ENCODE measurements at places on chromosomes 6 and 20.

DNA sequence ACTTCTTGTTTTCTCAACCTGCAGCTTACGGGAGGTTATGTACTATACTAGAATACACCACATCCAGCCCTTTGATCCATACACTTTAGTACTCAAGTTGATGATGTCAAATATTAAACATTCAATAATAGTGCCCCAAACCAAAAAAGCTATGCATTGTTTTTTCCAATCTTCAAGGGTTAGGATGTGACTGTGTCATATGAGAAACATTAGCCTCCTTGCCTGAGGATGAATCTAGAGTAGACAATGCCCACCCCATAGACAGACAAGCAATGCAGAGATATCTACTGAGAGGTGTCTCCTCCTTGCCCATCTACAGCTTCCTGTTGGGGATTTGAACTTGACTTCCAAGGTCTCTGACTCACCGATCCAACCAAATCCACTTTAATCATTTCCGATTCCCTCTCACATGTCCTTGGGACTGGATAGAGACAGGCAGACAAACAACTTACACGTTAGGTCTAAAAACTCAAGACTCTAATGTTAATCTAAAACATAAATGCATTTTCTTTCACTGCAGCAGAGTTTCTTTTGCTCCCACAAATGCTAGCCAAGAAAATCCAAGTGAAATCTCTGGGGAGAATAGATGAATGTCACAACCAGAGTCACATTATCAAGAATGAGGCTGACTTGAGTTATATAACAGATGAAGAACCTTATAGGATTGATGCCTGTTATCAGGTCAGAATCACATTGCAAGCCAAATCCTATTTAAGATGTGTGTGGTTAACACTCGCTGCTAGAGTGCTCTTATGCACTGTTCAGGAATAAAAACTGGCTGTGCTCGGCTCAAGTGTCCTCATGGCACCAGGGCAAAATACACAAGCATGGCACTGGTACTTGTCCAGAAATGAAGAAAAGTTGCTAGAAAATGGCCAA lies 75.5 kb upstream of the TNFAIP3 start:
- DNase-seq: peak; percentile 24

GRCh38 chr20:63641792-63642523 lies 11.3 kb downstream of the STMN3 start:
- DNase-seq: peak; percentile 80

DNA sequence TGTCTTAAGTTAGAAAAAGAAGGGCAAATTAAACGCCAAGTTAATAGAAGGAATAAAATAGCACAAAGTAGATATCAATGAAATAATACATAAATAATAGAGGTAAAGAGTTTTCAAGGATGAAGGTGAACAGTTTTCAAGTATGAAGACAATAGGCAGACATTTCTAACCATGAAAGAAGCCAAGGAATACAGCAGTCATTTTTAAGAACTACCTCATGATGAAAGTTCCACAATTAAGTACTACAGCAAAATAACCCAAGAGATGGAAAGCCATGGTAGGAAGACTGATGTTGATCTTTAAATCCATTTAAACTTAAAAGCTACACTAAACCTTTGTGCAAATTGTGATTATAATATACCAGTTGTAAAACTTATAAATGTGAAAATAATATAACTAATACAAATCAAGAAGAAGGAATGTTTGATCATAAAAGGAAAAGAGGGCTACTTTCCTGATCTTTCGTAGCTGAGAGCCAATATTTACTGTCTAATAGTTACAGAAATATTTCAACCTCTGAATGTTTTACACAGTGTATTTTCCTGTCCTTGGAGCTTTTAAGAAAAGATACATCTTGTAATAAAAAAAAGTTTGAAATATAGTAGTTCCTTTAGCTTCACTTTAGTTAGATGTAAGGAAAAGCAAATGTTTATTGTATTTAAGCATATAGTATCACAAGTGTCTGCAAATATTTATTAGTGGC lies 143.1 kb downstream of the STXBP5 start:
- DNase-seq: no peak

DNA sequence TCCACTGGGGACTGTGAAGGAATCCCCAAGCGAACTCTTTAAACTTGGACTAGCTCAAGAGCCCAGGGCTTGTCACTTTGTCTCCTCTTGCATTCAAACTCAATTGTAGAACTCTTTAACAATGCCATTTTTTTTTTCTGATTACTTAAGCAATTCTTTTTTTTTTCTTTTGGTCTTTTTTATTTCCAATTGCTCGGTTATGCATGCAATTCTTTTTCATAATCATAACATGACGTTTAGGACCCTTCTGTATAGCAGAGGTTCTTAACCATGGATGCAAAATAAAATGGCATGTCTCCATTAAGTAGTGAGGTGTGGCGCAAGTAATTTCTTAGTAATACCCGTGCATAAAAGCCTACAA lies 466 bp upstream of the BFSP1 start:
- no peak for DNase-seq

DNA sequence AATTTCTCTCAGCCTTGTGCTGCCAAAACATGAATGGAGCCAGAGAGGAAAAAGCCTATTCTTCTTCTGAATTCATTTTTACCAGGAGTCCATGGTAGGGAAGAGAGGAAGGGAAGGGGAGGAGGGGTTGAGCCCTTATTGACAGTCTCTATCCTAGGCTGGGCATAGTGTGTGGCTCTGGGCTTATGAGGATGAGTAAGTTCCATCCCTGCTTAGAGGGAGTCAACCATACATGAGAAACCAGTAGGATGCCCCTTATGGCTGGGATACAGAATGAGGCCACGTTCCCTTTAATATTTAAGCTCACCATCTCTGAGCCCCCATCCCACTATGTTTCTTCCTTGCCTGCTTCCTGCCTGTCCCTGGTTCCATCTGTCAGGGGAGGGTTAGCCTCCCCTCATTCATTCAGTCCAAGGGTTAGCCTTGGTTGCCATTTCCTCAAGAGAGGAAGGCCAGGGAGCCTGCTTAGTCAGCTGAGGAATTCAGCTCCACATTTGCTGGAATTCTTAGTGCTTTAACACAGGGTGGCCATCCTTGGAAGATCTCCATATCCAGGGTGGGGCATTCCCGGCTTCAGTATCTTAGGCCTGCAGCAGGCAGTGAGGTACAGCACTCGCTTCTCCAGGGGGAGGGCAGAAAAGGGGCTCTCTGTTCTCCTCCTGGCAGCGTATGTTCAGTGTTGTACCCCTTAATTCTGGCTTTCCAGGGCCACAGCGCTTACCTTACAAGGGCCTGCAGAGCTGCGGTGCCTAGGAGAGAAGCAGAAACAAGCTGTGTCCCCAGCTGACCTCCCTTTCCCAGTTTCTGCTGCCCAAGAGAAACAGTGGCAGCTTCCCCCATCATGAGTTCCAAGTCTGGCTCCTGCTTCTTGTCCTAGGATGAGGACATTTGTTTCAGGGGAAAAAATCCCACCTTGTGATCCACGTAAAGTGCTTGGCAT lies 12.5 kb downstream of the SIRT5 start:
- DNase-seq: peak; percentile 46

DNA sequence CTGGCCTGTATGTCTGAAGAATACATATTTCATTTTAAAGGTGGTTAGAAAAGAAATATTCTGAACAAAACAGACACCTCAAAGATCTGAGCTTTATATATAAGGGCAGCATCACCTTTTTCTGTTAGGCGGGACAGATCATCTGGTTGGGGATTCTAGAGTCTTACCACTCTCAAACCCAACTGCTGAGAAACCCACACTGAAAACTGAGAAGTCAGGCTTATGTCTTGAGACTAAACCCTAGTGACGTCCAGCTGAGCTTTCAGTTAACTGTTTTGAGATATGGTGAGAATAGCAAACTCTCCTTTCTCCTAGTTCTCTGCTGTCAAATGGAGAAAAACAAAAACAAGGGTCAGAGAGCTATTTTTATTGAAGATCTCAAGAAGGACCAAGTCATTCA lies 63.7 kb upstream of the CCN6 start:
- no peak for DNase-seq

GRCh38 chr6:149694921-149695320 lies 23.0 kb downstream of the LATS1 start:
- DNase-seq: no peak

- no peak for DNase-seq
Observed at GRCh38 chr20:23974966-23975365, 13.6 kb downstream of the GGTLC1 start.

DNA sequence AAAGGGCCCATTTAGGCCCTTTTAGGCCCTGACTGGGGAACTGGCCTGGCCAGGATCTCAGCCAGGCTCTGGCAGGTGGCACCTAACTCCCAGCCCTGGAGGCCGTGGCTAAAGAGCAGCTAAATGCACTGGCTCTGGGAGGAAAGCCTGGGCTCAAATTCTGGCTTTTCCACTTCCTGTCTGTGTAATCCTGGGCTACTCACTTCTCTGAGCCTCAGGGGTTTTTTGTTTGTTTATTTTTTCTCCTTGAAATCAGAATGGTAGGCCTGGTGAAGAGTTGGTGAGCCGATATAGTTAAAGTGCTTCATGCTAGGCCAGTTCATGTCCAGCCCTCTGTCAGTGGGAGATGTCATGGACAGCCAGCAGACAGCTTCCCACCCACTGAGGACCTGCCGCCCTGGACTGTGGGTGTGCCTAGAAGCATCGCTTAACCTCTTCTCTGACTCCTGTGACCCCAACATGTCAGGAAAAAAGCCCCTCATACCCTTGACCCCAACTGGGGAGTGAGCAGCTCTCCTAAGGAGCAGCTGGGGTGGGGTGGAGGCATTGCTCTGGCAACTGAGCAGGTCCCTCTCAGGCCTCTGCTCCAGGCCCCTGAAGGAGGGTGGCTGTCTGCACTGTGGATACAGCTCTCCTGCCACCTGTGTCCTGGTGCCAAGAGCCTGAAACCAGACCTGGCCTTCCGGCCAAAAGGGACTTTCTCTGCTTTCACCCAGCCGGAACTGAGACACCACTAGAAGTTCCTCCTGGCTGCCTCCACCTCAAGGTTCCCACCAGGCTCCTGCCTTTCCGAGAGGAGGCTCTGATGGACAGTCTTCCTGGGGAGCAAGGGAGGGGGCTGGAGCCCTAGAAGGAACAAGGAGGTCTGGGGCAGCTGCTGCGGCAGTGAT lies 57.2 kb upstream of the MYL9 start:
- no peak for DNase-seq

GRCh38 chr6:27839626-27840475 lies 72.3 kb downstream of the OR2B2 start:
- peak; percentile 90 for DNase-seq

DNA sequence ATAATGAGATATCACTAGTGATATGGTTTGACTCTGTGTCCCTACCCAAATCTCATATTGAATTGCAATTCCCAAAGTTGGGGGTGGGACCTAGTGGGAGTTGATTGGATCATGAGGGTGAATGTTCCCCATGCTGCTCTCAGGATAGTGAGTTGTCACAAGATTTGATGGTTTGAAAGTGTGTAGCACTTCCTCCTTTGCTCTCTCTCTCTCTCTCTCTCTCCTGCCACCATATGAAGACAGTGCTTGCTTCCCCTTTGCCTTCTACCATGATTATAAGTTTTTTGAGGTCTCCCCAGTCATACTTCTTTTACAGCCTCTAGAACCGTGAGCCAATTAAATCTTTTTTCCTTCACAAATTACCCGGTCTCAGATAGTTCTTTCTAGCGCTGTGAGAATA lies 1002.0 kb upstream of the ADGRB3 start:
- no peak for DNase-seq

- no peak for DNase-seq
Observed at GRCh38 chr6:110173506-110174132, 5.9 kb downstream of the WASF1 start.

- no peak for DNase-seq
Observed at GRCh38 chr6:75926293-75927168, 145.9 kb downstream of the IMPG1 start.

GRCh38 chr6:10205120-10205519 lies 209.8 kb downstream of the TFAP2A start:
- DNase-seq: no peak

GRCh38 chr6:158707120-158707820 lies 57.4 kb downstream of the SYTL3 start:
- DNase-seq: peak; percentile 38

- DNase-seq: no peak
Observed at GRCh38 chr6:6596529-6597328, 8.2 kb downstream of the LY86 start.

DNA sequence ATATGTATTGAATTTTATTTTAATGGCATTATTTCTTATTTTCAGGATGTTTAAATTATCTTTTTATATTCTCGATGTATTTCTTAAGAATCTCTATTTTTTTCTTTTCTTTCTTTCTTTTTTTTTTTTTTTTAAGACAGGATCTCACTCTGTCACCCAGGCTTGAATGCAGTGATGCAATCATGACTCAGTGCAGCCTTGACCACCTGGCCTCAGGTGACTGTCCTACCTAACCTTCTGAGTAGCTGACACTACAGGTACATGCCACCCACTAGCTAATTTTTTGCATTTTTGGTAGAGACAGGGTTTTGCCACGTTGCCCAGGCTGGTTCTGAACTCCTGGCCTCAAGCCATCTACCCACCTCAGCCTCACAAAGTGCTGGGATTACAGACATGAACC lies 143.8 kb upstream of the LAMA2 start:
- no peak for DNase-seq

DNA sequence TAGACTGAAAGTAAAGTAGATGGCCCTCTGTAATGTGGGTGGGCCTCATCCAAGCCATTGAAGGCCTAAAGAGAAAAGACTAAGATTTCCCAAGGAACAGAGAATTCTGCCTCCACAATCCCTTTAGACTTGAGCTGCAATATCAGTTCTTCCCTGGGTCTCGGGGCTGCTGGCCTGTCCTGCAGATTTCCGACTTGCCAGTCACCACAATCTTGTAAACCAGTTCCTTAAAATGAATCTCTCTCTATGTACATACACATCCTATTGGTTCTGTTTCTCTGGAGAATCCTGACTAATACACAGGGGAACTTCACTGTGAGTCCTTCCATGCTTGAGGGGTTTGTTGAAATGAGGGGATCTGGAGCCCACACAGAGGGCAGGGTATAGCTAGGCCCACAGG lies 12.9 kb downstream of the CCDC170 start:
- DNase-seq: no peak

GRCh38 chr6:52394251-52394666 lies 25.9 kb upstream of the EFHC1 start:
- DNase-seq: no peak

GRCh38 chr6:33980176-33981175 lies 165.4 kb downstream of the GRM4 start:
- DNase-seq: no peak
